A549 treated with Hydrocortisone at 1 μM for 4 hours (cell line): ENCODE measurements at places on chromosomes 2 and 18. TPM values are rescaled to one million over a fixed set of nuclear protein-coding genes. Genes with fewer than 3 reads are reported as not detected.

Gene TPO
- total RNA-seq: 0.07 to 0.17 TPM (median 0.10 TPM) in 5 replicates

Gene PLEK
- not detected in 5 replicates for total RNA-seq

Gene ALPP
- 9.3 to 13.2 TPM (median 12.1 TPM) in 5 replicates for total RNA-seq

Gene SGO2
- total RNA-seq: 10.8 to 17.5 TPM (median 13.2 TPM) in 5 replicates

Gene ZDBF2
- 0.74 to 1.6 TPM (median 1.2 TPM) in 5 replicates for total RNA-seq

Gene ALPI
- total RNA-seq: 0.05 TPM in 2 of 5 replicates, not detected in the others

Gene CYS1
- total RNA-seq: 0.89 to 2.0 TPM (median 1.5 TPM) in 5 replicates

Gene MAP3K19
- total RNA-seq: not detected in 5 replicates

Gene SP140
- total RNA-seq: 0.16 to 0.29 TPM in 2 of 5 replicates, not detected in the others

Gene EFEMP1
- total RNA-seq: 29.6 to 56.4 TPM (median 41.3 TPM) in 5 replicates

Gene RANBP2
- 18.3 to 36.2 TPM (median 24.1 TPM) in 5 replicates for total RNA-seq
